ENCODE measurements at places on chromosomes 11 and 22.
A peak's percentile ranks its signal among the peaks of the same experiment; 100 is the strongest.

- no peak for DNase-seq
Measured at GRCh38 chr22:32987081-32987631, 71.0 kb downstream of the SYN3 start.

DNA sequence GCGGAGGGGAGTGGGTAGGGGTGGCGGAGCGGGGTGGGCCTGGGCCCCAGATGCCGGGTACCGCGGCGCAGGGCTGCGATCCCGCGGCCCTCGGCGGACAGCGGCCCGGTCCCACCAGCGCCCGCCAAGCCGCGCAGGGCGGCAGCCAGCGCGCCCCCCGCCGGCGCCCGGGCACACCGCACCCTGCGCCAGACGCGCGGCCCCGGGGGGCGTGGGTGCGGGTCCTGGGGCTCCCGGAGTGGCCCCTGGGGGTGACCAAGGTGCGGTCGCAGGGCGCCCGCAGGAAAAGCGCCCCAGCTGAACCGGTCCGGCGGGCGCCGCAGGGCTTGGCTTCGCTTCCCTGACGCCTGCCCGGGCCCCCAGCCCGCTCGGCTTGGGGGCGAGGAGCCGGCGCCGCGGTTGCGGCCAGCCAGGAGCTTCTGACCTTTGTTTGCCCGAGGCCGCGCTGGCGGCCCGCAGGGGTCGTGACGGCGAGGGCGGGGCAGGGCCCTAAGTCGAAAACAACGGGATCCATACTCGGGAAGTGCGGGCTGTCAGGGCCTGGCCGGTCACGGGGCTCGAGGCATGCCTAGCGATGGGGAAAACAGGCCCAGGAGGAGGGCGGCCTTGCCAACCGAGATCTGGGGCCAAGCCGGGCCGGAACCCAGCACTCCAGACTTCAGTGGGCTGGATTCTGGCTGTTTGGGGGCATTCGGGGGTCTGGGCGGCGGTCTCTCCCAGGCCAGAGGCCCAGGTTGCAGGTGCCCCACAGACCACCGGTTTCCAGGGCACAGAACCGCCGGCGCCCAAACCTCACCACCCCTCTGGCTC, 581 bp upstream of the AP5B1 start:
- DNase-seq: no peak

GRCh38 chr22:49429066-49429465, 398.6 kb downstream of the BRD1 start:
- no peak for DNase-seq

DNA sequence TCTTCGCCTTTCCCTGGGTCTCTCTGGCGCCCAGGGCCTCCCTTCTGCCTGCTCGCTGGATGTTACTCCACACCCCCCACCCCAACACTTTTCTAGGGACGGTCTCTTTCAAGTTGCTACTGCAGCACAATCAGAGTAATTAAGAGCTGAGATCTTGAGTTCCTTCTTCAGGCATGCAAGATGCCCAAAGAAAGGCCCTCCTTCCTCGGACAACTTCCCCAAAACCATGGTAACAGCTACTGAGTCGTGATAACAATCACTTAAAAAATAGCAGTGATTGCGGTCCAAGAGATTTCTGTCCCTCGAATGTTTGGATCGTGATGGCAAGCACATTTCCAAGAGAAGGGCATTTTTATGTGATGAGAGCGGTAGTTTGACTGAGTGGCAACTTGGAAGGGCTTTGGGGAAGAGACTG, 638 bp upstream of the TENM4 start:
- DNase-seq: no peak

- no peak for DNase-seq
Measured at GRCh38 chr11:94128291-94128745, 323 bp upstream of the PANX1 start.

- no peak for DNase-seq
Measured at GRCh38 chr11:61613051-61613450, 32.2 kb upstream of the SYT7 start.

GRCh38 chr22:47593911-47594311, 831.5 kb downstream of the TBC1D22A start:
- no peak for DNase-seq

DNA sequence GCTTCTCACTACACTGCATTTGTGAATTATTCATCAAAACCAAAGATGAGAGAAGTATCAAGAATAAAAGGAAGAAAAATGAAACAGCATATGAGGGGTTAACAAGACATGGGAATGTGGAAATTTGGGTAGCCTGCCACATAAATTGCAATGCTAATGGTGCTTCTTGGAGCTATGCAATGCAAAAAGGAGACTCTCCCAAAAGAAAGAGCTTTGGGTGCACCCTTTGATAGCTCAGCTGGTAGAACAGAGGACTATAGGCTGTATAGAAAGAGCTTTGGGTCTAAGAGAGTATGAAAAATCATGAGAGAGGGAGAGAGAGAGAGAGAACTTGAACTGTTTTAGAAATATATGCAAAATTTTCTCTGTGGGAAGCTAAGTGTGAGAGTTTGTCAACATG, 26.3 kb downstream of the SPA17 start:
- no peak for DNase-seq

DNA sequence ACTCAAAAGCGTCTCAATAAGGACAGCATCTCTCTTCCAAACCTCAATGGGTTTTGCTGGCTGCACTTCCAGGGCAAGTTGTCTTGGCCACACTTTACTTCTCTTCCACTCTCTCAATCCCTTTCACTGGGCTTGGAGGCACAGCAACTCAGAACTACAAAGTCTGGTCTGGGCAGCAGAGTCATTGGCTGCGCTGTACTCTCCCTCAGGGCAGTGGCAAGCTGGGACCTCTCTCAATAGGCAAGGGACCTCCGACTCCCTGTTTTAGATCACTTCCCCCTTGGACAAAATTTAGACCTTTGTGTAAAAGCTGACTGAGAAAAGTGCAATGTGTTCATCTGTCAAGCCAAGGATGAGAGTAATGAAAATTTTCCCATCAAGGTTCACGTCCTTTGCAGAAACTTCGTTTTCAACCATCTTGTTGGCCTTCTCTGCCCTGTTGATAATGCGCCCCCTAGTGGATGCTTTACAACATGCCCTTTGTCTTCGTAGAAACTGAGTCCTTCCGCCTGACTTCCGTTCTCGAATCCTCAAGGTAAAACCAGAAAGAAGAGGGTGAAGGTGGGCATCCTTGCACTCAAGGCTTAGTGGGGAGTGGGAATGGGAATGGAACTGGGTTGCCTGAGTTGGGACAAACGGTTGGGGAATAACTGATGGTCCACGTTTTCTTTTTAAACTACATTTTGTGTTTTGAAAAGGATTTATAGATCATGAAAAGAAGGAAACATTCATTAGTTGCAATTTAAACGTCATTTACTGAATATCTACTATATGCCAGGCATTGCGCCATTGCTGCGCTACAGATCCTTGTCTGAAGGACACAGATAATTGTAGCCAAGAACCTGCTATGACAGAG, 99.1 kb downstream of the CD44 start:
- DNase-seq: peak; percentile 17
